Hindlimb muscle (tissue), 1 donor: ENCODE measurements at places on chromosomes 4 and X.

DNA sequence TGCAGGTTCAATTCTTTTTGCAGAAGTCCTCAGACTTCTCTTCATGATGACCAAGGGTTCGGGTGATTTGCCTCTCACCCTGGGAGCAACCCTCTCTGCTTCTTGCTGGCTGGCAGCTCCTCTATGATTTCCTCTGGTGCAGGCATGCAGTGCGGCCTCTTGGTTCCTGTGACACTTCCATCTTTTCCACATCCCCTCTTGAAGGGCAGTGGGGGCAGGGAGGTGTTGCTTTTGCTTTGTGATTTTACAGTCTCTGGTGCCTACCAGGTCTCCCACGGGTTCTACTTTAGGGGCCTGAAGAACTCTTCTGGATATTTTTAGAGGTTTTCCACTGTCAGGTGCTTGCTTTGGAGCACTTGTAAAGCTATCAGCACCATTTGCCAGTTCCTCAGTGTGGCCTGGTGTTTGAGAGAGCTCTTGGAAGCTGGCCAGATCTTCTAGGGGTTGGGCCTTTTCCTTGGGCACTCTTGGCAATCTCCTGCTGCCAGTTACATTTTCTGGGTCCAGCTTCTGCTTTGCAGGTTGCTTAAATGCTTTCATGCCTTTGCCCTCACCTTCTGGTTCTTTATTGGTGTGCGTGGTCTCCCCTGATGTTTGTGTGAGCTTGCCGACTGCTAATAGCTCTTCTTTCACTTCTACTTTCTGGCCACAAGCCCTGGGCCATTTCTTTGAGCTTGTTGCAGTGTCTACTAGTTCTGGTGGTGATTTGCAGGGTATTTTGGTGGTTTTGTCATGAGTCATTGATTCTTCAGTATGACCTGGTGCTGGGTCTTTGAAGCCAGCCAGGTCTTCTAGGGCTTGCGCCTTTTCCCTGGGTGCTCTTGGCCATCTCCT, 11.5 kb upstream of the CHST7 start:
- no peak for DNase-seq

- DNase-seq: no peak
Measured at GRCh38 chr4:71828470-71828869, 44.6 kb upstream of the GC start.

GRCh38 chr4:87151730-87152129, 68.7 kb downstream of the KLHL8 start:
- no peak for DNase-seq

DNA sequence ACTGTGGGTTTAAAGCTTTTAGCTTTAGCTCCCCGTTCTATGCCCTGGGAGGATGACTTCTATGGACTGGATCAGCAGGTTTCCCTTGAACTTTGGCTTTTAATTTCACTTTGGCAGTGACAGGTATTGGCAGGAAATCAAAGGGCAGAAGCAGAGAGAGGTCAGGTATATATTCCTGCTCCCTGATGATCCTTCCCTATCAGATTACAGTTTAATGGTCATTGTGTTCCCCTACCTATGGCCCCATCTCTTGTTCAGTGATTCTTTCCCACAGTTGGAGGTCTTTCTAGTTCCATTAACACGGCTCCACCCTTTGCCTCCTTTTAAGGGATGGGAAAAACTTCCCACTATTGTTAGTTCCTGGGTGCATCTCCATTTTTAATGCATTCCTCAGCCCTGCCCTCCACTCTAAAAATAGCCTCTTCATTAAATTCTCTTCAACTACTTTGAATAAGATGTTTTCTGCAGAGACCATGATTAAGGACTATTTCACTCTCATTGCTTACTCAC, 107.8 kb upstream of the TMEM47 start:
- DNase-seq: no peak

DNA sequence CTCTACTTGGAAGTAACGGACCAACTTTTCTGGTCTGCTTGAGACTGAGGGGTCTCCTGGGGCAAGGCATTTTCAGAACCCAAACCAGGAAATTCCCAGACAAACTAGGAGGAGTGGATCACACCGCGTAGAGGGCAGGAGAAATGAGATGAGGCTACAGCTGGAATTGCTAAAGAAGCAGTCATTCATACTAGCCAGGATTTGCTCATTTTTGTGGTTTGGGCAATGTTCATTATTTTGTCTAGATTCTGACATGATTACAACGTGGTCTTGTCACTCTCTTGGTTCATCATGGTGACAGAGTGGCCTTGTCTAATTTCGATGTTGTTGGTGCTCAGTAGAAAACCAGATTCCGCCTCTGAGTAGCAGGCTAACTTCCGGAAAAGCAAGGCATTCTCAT, 63.2 kb downstream of the BANK1 start:
- no peak for DNase-seq

DNA sequence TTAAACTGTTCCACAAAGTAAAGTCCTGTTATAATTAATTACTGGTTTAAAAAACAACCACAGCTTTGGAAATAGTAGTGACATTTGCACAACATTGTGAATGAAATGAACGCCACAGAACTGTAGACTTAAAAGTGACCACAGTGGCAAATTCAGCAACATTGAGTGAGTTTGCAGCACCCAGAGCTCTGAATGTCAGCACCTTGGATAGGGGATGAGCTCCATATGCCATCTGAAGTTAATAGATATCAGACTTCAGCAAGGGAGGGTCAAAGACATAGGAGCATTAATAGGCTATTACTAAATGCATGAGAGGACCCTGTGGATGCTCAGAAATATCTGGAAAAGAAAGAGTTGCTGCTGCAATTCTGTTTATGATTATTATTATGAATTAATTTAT, 55.3 kb upstream of the KCNIP4 start:
- DNase-seq: no peak

DNA sequence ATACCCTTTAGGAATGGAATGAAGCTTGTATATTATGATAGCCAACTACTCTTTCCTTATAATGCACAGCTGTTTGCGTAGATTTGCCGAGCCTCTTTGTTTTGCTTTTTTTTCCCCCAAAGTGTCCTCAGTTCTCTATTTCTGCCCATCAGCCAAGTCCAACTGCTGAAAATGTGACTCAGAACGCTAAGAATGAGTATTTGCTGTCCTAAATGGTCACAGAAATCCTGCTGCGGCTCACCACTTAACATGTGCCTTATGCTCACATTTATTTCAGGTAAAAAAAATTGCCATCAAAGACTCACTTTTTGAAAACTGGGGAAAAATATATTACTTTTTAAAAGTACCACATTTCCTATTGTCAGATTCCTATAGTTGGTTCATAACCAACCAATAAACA, 36.9 kb downstream of the GABRA4 start:
- DNase-seq: no peak

DNA sequence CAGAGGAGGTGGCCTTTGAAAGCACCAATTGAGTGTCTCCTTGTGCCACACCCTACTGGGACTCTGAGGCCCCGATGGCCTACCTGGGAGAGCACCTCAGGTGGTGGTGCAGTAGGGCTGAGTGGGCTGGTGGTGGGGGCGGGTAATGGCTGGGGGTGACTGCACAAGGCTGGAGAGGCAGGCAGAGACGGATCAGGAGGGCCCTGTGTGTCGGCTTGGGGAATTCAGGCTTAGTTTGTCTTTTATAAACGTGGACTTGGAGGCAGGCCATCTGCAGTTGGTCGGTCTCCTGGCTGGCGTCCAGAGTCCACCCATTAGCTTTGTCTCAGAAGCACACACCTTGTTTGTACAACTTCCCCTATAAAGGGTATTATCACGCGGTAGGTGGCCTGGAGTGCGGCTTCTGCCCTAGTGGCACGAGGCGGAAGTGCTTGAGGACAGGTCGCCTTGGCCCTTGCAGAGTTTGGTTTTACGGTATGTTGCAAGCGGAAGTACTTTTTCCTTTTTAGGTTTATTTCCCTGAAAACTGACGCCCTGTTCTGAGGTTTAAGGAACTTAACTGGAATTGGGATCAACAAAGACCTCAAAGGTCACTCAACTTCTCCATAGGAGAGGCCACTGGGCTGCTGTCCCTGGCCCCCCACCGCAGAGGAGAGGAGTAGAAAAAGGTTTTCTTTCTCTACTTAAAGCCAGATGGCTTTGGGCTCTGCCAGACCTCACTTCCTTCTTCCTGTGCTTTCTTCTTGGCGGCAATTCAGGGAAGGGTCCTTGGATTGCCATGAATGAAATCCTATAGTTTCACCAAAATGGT, 8.0 kb downstream of the TBC1D14 start:
- no peak for DNase-seq

GRCh38 chr4:104519588-104519987, 24.9 kb upstream of the CXXC4 start:
- no peak for DNase-seq

DNA sequence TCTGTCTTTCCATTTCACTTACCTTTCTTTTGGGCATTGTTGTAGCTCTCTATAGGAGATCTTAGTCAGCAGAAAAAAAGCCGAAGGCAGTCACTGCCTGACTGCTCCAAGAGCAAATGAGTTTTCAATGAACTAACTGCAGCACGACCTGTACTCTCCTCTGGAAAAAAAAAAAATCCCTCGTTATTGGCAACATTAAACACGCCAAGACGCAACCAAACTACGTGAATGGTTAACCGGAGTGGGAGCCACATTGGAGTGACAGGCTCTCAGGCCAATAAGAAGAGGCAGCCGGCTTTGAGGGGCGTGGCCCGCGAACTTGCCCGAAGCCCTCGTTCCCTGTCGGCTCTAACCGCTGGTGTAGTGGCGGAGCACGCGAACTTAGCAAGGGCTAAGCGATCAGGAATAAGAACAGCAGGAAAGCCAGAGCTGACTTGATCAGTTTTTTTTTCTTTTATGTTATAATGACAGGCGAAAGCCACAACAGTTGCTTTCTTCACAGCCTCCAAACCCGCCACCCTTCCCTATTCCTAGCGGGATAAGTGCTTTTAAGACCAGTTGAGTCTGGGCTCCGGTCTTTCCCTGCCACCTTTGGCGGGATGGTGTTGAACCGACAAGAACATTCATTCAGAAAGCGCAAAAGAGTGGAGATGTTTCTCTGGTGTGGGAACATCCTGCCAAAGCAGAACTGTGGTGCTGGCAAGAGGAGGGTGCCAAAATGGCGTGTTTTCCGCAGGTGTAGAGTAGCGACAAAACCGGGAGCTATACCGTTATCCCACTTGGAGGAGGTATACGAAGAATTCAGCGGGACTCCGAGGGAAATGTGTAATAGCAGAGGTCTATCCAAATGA, 80.0 kb downstream of the HMGN5 start:
- peak; percentile 90 for DNase-seq

DNA sequence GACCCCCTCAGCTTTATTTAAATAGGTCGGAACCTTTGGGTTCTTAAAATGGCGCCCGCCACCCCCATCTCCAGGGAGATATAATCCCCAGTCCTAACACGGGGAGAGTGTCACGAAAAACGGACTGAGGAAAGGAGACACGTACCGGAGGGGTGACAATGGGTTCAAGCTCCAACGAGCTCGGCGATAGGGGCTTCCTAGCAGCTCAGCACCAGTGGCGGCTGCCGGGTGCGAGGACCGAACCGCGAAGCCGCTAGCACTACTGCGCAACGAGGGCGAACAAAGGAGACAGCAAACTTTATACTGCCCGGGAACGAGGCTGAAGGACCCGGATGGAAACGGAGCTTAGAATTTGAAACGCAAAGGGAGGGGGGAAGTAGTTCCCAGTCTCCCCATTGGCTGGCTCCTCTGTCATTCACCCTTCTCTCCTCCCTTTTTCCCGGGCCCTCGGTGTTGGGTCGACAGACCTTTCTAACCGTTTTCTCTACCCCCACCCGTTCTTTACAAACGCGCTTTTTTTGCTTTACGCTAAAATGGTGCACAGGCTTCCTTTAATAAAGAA, at the start of gene RBMX:
Gene RBMX, minus strand, starts transcription at position 274 of the 562 bp plus-strand sequence. CDS start 1,298 bp downstream, outside the sequence.
- DNase-seq: peak; percentile 91

DNA sequence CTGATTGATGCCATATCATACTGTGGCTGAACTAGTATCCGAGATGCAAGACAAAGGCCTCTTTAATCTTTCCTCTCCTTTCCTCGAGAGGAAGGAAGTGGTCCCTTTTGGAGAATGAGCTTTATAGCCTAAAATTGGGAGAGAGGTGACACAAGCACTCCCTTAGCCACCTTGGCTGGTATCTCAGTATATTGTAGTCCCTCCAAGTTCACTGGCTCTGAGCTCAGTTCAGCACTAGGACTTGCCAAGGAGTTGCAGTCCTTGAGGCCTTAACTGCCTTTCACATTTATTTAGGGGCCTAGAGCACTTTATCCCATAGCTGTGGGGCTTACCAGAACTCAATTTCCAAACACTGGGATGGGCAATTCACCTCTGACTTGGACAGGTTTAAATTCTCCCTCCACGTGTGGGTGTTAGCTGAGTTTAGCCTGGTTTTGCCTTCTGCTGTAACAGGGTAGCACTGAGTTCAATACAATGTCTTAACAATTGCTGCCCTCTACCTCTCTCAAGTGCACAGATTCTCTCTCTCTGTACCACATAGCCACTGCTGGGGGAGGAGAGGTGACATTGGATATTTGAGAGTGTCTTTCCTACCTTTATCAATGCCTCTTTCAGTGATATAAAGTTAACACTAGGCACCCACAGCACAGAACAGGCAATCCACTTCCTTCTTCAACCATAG, 216.4 kb downstream of the TECRL start:
- DNase-seq: no peak

- no peak for DNase-seq
Measured at GRCh38 chr4:57094832-57095223, 15.4 kb downstream of the IGFBP7 start.

GRCh38 chr4:28269426-28269825, 1408.8 kb downstream of the STIM2 start:
- no peak for DNase-seq

GRCh38 chrX:54496517-54496852, 451 bp upstream of the FGD1 start:
- DNase-seq: no peak

DNA sequence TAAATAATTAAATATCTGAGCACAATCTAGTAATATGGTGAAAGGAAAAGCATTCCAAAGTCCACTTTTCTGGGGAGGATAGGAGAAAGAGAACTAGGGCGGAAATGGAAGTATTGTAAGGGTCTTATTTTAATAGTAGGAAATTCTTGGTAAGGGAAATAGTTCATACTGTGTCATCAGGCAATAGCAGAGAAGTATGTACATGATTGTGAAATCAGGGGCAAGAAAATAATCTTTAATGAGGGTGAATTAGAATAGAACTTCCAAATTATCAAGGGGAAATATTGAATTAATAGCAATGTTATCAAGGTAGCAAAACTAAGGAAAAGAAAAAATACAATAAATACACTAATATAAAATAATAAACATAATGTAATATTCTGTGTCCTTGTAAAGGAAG, 14.8 kb downstream of the GIMD1 start:
- DNase-seq: no peak

- DNase-seq: no peak
Measured at GRCh38 chr4:128986908-128987307, 106.4 kb downstream of the SCLT1 start.

DNA sequence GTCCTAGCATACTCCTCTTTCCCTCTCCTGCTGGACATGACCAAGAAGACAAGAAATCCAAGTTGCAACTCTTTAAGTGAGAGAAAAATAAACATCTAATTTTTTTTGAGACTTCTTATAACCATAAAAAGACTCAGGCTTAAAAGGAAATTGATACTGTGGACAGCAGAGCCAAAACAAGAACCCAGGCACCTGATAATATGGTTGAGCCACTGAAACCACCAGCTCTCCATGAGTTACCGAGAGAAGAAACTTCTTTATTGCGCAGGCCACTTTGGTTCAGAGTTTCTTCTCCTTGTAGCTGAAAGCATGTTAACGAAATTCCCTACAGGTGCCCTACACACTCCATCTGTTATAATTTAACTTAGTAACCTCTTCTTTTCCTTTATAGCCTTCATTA, 11.3 kb upstream of the SPCS3 start:
- no peak for DNase-seq

- DNase-seq: no peak
Measured at GRCh38 chr4:117771647-117772337, 262.5 kb upstream of the NDST3 start.

GRCh38 chr4:174521800-174522182, 497 bp downstream of the HPGD start:
- peak; percentile 14 for DNase-seq

GRCh38 chr4:21780148-21780547, 168.4 kb downstream of the KCNIP4 start:
- no peak for DNase-seq
